ENCODE measurements at places on chromosomes 7 and 10. TPM values are rescaled to one million over a fixed set of nuclear protein-coding genes. Genes with fewer than 3 reads are reported as not detected.

The OPALIN gene
- total RNA-seq: not detected

- DNase-seq: no peak
Observed at GRCh38 chr7:28328822-28329660, 83.3 kb upstream of the CREB5 start.

DNA sequence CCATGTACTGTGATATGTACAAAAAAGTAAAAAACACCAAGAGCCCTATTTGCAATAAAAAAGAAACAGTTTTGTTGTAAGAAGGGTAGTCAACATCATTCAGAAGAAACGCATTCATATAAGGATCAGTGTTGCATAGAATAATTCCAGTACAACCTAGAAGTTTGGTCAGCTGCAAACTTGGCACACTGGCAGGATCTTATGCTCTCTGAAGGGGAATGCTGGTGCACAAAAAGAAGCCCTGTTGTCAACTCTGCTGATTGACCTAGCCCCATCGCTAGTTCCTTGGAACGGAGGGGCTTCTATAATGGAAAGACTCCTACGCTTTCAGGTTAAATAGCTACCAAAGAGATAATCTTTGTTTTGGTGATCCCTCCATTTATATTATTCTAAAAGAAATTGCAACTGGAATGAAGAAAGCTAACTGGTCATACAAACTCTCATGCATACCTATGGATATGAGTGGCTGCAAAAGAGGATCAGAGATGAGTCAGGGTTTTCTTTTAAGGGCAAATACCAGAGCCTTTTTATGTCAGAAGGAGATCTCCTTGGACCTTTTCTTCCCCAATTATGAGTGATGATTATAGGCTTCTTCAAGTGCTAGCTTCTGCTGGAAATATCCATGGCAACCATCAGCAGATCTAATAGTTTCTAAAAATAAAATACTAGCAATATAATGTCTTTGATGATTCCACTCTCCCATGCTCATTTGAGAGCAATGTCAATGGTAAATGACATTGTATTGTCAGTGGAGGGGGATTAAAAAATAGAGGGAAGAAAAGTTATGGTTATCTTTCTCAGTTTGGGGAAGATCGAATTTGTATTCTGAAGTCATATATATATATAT is 312.4 kb upstream of the CACNA2D1 start:
- no peak for DNase-seq

GRCh38 chr10:95245425-95246055 is 45.3 kb downstream of the PDLIM1 start:
- DNase-seq: no peak

- peak; percentile 54 for DNase-seq
Observed at GRCh38 chr10:31749981-31750840, 178.4 kb downstream of the ARHGAP12 start.

DNA sequence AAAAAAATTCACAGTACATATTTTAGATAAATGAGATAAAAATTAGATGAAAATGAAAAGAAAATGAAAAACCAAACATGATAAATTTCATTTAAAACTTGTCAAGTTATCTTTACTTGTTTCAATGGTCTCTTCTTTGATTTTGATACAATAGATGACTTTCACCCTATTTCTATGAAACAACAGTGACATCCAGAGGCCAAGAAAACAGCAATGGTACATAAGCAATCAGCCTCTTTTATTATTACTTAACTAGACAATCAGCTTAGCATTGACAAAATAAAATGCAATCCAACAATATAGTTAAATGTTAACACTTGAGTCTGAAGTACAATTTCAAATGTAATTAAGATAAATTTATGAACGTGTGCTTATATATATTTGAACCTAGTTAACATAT is 74.8 kb upstream of the GPR37 start:
- DNase-seq: peak; percentile 6

DNA sequence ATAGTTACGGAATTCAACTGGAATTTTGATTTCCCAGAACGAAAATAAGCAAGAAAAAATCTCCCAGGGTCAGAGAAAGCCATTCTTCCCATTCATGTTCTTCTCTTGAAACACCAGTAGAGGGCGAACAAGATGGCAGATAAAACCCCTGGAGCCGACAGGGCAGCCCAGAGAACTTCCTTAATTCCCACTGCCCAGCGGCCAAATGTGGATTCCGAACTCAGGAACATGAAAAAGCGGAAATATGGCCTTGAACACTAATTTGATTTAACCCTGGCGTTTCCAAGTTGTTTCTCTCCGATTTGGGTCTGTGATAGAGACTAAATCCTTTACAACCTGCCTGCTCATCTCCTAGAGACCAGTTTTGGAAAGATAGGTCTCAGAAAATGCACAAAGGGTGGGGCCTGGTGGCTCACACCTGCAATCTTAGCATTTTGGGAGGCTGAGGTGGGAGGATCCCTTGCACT is 100.7 kb upstream of the WAC start:
- peak; percentile 81 for DNase-seq

- DNase-seq: no peak
Observed at GRCh38 chr7:132232406-132232805, 343.9 kb downstream of the PLXNA4 start.
